ENCODE measurements at places on chromosomes 16 and 17.
A peak's percentile ranks its signal among the peaks of the same experiment; 100 is the strongest.

GRCh38 chr17:68035131-68035522 lies 408 bp upstream of the KPNA2 start:
- DNase-seq, result peak; percentile 94

DNA sequence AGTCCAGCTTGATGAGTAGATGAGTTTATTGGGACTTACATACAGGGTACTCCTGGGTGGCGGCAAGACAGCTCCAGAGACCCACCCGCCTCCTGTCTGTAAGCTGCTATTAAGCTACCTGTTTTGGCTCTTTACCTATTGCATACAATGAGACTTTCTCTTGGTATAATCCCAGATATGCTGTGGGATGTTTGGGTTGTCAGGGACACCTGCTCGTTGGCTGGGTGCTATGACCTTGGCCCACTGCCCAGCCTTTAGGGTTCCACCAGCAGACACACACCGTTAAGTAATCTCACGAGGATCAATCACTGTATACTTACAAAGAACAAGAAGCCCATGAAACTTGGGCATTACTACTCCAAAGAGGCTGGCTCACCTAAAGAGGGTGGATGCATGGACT lies 116.4 kb downstream of the NPIPB5 start:
- DNase-seq, result no peak

- no peak for DNase-seq
Measured at GRCh38 chr17:77205396-77206125, 64.8 kb downstream of the SEC14L1 start.

DNA sequence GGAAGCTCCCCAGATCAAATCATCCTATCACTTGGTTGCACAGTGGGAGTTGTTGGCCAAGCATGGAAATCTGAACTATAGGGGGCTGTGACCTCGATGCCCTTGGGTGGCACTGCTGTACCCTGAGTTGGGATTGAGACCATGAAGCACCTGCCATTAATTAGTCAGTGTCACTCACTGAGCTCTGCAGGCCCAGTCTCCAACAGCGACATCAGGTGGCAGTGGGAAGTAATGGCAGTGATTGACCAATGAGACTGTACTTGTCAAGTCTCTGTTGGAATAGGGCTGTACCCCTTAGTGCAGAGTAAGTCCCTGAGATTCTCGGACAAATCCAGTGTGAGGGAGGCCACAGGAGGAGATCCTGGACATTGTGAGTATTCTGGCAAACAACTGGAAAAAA lies 118.0 kb upstream of the RPL38 start:
- DNase-seq, result no peak

DNA sequence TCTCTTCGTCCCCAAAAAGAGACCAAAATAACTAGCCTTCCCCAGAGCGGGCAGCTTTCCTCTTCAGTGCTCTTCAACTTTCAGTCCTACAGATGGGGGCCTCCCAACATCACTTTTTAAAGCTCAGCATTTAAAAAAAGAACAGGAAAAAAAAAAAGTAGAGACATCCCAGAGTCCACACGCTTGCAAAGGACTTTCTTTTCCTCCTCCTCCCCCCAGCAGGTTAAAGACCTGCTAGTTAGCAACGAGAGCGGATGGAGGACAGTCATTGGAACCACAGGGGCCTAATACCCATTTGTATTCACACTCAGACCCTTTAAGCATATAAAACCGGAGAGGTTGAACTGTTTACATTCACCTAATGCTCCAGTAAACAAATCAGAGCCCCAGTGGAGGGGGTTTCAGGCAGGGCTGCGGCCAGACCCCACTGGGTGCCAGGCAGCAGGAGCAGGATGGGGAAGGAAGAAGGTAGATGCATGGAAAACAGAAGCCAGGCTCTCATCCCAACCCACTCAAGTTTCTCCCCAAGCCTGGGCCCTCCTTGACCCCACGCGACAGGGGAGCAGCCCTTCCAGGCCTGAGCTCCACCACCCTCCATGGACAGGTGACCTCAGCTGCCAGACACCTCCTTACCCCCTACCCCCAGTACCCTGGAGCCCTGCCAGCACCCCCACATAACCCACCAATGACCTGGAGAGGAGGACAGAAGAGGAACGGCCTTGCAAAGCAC lies 15.2 kb downstream of the ZFHX3 start:
- DNase-seq, result no peak

DNA sequence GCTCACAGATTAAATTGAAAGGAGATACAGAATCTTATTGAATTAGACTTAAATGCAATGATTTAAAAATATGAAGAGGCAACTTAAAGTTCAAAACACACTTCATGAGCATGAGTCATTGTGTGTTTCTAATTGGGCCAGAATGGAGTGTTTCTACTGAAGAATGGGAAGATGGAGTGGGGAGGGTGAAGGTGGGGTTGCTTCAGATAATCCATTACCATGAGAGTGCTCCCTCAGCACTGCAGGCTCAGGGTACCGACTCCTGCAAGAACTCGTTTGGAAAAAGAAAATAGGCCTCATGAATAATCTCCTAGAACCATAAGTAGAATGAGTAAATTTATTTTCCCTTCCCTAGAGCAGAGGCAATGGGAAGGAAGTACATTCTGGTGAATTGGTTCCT lies 372.8 kb downstream of the TOX3 start:
- no peak for DNase-seq

DNA sequence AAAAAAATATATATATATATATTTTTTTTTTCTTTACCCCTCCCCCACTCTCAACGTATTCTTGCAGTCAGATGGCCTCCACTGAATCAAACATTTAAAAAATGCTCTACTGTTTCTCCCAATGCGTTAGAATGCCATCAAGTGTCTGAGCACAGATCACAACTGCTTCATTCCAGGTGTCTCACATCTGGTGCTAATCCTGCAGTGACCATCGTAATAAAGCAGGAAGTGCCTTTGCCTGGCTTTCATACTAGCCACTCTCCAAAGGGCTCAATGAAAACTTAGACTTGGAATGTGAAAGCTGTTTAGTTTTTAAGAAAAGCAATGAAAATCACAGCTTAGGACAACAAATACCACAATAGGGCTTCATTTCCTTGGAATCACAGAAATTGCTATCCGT lies 37.2 kb downstream of the SKAP1 start:
- no peak for DNase-seq

GRCh38 chr17:9705745-9706144 lies 60.4 kb downstream of the USP43 start:
- DNase-seq, result no peak

DNA sequence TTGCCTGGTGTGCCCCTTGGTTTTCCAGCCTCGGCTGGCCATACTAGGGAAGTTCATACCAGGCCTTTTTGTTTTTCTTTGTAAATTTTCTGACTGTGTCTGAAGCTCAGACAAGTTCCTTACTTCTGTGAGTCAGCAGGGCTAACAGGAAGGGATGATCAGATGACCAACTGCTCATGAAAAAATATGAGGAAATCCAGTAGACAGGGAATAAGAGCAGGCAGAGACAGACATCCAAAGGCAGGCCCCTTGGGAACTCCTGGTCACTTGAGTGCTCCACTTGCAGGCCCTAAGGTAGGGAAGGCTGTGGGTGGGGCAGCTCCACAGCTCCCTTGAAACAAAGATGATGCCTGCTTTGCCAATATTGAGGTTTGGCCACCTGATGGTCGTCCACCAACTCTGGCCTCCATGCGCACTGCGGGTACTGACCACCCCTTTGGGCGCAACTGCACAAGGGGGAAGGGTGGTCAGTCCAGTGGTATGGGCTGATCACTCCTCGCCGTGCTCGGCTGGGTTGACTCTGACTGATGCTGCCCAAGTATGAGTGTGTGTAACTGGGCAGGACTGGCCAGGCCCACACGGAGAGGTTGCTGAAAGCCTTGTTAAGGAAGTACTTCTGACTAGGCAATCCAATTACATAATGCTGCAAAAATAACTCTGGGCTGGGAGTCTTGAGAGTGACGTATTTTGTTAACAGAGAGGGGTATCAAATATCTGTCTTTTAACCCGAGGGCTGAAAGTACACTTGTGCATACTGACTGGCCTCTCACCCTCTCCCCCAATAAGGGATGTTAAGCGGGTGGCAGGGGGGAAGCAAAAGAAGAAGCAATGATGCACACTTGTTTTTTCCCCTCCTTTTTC lies 20.8 kb upstream of the ZFHX3 start:
- no peak for DNase-seq

- DNase-seq, result no peak
Measured at GRCh38 chr17:49512296-49513043, 17.4 kb downstream of the NGFR start.

DNA sequence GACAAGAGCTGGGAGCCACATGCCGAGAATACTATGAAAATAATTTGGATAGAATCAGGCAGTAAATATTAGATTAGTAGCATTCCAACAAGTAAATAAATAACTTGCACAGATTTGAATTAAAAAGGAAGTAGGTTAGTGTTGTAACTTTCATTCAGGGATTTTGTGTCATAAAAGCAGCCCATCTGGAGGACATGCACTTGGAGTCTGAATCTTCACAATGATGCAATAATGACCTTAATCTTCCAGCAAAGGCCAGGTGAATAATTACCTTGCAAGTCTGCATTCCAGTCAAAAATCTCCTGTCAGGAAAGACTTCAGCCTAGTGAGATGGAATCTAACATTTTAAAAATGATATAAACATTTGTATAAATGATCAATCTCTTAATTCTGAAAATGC lies 518.1 kb downstream of the KCNJ2 start:
- DNase-seq, result no peak

DNA sequence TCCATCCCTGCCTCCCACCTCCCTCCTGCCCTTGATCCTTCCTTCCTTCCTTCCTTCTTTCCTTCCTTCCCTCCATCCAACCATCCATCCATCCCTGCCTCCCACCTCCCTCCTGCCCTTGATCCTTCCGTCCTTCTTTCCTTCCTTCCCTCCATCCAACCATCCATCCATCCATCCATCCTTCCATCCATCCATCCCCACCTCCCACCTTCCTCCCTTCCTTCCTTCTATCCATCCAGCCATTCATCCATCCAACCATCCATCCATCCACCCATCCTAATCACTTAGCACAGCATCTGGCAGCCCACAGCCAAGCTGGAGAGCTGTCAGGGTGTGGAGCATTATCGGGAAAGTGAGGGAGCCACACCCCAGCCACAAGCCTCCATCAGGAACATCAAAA lies 54.5 kb downstream of the TK2 start:
- peak; percentile 3 for DNase-seq

- no peak for DNase-seq
Measured at GRCh38 chr16:72332926-72333325, 161.0 kb upstream of the PMFBP1 start.

DNA sequence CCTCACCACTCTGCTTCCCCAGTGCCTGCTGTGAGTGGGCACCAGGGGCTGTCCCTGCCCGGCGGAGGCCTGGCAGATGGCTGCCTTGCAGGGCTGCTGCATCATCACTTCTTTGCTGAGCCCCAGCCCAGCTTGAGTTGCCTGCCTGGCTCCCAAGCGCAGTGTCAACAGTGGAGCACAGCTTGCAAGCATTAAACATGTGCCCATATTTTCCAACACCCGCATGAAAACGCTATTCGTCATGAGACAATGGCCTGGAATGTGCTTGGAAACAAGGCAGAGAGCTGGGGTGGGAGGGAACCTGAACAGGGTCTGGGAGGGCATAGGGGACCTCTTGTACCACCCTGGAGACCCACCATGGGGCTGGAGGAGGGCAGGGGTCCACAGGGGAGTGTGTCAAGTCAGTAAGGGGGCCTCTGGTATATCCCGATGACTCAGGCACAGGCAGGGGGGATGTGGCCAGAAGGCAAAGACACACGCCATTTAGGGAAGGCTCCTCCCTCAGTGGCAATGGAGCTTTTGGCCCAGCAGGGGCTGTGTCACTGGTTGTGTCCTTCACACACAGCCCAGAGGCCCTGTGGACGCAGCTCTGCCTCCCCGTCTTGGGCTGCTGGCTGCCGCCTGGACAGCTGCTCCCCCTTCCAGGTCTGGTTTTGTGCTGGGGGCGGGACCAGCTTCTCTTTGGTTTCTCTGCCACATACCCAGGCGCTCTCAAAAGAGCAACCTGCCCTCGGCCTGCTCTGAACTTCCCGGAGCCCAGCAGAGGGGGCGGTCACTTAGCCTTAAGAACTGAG lies 17.4 kb upstream of the MTSS2 start:
- no peak for DNase-seq

DNA sequence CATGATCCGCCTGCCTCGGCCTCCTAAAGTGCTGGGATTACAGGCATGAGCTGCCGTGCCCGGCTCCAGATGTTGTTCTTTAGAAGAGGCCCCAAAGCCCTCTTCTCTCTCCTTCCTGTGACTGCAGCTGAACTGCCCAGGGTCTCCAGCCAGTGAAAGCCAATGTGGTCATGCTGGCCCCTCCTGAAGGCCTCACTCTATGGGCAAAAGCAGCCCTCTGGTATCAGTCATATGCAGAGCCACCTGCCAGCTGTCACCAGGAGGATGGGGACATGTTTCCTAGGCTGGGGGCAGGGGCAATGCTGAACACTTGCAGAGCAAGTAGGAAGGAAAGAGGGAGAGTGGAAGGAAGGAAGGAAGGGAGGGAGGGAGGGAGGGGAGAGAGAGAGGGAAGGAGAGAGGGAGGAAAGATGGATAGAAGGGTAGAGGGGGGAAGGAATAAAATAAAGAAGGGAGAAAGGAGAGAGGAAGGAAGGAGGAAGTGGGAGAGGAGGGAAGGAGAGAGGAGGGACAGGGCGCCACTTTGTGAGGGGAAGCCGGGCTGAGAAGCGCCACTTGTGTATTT lies 36.0 kb downstream of the SOCS3 start:
- no peak for DNase-seq

DNA sequence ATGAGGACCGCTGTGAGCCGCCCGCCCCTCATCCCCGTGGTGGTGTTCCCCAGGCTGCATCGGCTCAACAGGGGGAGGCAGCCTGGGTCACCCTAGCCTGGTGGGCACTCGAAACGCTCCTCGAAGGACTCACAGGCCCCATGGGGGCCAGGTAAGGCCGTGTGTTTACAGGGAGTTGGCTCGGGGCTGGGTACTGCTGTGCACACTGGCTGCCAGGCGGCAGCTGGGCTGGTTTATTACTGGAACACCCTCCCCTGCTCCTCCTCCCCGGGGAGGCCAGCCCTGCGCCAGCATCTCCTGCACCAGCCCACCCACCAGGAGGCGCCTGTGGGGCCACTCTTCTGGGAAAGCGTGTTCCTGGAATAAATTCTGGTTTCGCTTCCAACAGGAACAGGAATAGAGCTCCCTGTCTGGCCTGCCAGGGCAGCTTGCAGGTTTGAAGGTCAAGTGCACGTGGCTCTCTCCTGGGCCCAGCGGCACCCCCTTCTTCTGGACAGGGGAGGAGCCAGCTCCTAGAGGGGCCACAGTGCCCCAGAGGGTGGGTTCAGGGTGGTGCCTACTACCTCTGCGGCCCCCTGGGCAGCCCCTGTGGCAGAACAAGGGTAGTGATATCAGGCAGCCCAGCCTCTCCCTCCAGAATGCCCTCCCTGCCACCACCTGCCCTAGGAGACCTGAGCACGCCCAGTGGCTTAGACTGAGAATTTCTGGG lies 11.3 kb downstream of the MCRIP1 start:
- DNase-seq, result no peak

DNA sequence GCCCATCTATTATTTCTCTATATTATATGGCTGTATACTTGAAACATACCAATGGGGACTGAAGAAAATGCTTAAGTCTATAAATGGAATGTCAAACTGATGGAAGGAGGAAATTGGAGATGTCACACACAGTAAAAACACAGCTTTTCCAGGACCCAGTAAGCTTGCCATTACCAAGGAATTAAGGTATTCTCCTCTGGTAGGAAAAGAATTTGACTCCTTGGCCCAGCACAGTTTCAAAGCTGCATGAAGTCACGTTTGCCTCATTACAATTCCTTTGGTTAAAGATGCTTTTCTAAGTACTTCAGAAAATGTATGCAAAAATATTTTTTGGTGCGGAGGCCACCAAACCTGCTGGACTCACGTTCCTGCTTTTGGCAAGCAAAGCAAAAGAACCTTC lies 48.5 kb downstream of the CDH13 start:
- DNase-seq, result no peak

- no peak for DNase-seq
Measured at GRCh38 chr17:58605470-58605869, 86.4 kb downstream of the TEX14 start.

- no peak for DNase-seq
Measured at GRCh38 chr16:65123396-65124211, 1.7 kb upstream of the CDH11 start.
